ENCODE measurements at places on chromosomes 7 and 10.

DNA sequence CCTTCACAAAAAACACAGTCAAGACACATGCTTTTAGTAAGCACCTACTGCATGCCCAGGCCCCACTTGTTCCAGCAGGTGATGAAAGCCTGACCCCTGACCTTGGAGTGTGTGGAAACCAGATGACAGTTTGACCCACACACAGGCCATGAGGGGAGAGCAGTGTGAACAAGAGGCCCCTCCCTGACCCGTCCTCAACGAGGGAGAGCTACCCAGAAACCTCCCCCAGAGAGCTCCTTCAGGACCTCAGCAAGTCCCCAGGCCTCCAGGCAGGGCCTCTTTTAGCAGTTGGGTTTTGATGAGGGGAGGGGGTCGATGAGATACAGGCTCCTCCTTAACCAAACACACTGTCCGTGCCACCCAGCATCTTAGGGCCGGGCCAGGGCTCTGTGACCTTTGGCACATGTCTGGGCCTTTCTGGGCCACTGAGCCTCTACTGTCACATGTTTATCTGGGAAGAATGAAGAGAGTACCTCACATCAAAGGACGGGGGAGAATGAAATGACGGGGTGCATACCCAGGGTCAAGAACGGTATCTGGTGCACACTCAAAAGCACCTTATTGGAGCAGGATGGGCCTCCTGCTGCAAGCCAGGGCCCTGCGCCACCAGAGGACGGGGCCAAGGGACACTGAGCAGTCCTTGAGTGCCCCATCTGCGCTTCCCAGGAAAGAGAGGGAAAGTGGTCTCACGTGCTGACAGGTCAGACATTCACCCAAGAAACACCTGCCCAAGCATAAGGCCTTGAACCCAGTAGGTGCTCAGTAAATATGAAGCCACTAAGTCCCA lies 202.6 kb upstream of the ZMIZ1 start:
- DNase-seq = no peak

DNA sequence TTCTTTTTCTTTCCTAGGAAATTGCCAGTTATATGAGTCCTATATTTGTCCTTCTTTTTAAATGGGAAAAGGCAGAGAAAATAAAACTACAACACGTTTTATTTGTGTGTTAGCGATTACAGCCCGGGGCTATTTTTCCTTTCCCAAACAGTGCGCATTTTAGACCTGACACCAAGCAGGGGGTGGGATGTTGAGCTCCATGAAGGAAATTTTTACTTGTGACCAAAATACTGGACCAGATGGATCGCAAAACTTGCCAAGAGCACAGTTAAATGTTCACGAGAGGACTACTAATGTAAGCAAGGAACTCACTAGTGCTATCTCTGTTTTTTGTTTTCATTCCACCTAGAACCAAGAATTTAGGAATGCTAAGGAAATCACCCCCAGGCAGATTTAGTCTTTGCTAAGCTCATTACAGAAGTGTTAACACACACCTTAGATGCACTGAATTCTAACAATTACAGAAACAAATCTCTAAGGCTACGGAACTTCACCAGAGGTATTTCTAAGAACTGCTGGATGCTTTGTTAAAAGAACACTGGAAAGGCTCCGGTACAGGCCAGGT lies 114.8 kb downstream of the JAZF1 start:
- no peak for DNase-seq

GRCh38 chr7:157475601-157476000 lies 138.8 kb downstream of the DNAJB6 start:
- no peak for DNase-seq

DNA sequence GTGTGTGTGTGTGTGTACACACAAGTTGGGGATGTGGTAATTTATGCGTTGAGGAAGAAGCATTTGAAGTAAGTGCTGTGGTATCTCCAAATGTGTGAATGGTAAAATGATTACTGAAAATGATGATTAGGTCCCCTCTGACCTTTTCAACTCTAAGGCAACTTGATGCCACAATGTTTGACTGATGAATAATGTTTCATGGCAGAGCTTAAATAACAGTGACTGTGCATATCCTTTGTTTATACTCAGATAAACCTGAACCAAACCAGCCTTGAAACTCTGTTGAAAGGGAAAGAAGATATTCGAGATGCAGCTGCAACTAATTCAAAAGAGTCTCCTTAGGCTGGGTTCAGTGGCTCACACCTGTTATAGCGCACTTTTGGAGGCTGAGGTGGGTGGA lies 64.8 kb upstream of the YAE1 start:
- DNase-seq = no peak

- DNase-seq = no peak
These were observed 31.6 kb upstream of the YAE1 start for GRCh38 chr7:39534599-39534998.

- no peak for DNase-seq
These were observed 135.8 kb downstream of the RGS10 start for GRCh38 chr10:119406601-119407253.

- DNase-seq = no peak
These were observed 5.6 kb downstream of the BZW2 start for GRCh38 chr7:16651396-16652239.

DNA sequence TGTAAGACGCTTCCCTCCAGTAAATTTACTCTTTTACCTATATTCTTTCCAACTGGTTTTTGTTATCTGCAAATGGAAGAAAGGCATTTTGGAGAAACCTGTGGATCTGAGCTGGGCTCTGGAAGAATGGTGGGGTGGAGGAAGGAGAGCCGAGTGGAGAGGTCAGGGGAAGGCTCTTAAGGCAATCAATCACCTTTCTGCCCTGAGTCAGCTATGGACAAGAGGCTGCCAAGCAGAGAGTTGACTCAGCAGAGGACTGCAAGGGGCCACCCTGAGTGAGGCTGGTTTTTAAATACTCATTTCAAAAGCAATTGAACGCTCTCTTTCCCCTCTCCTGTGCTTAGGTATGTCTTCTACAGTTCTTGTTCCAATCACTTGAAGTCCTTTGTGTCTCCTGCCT lies 81.8 kb downstream of the SPAG6 start:
- no peak for DNase-seq

DNA sequence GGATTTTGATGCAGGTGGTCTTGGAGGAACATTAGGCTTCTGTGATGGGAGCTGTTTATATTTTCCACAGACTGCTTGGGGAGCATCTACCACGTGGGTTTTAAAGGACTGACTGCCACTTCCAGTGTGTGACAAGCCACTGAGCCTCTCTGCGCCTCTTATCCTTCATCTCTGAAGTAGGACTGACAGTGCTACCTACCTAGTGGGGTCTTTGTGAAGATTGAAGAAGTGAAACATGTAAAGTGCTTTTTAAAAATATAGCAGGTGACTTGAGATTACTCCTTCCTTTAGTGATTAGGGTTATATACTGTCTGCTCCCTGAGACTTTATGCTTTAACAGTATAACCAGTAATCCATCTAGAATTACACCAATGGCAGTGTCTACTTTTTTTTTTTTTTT lies 29.9 kb downstream of the NKX2-3 start:
- DNase-seq = no peak

GRCh38 chr10:49116509-49117375 lies 1.4 kb upstream of the VSTM4 start:
- DNase-seq = no peak

DNA sequence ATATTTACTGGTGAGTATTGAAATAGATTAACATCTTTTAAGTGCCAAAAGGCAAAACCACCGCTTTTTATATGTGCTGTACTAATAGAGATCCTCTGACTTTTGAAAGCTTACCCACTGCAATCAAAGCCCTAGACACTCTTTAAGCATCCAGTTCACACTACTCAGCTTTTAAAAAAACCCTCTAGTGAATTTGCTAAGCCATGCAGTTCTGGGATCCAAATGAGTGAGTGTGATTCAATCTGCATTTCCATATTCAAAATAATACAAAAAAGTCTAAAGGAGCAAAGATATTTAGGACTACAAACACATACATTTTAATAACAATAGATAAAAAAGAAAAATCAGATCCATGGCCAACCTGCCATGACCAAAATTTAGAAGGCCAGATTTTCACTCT lies 288.2 kb downstream of the MAGI2 start:
- DNase-seq = no peak

DNA sequence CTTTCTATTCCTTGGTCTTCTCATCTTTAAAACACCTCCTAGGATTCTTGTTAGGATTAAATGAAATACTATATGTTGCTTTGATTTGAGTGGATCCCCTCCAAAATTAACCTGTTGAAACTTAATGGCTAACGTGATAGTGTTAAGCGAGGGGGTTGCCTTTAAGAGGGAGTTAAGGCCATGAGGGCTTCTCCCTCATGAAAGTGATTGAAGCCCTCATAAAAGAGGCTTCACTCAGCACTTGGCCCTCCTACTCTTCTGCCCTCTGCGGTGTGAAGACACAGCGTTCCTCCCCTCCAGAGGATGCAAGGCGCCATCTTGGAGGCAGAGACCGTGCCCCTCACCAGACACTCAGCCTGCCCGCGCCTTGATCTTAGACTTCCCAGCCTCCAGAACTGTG lies 46.6 kb downstream of the CNNM2 start:
- DNase-seq = no peak

DNA sequence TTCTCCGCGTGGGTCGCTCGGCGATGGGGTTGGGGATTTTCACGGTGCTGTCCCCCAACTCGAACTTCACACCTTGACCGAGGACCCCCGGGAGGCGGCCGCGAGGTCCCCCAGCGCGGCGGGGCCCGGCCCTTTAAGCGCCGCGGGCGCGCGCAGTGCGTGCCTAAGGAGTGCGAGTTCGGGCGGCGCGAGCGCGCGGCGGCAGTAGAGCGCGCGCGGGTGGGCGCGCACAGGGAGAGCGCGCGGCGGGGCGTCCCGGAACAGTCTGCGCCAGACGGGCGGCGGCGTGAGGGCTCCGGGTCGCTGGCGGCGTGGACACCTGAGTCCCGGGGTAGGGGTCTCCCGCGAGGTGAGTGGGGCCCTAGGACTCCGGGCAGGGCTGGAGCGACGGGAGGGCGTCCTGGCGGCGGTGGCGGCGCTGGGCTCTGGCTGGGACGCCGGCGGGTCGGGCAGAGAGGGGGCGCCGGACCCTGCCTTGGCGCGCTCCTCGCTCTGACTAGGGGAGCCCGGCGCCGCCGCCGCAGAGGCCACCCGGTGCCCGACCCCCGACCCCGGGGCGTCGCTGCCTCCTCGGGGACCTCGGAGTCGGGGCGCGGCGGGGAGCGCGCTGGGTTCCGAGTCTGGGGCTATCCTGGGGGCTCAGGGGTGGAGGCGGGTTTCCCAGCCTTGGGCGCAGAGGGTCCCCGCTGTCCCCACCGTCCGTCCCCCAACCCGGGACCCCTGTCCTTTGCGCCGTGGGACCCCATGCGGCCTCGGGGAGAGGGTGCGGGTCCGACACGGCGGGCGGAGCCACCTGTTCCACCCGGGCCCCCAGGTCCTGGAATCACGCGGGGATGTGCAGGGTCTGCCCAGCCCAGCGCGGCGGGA lies at the start of gene PROSER2:
Gene PROSER2 (plus strand): TSS at position 235 of the 867 bp plus-strand sequence. CDS start 28,722 bp downstream, outside the sequence.
- DNase-seq = no peak

- no peak for DNase-seq
These were observed 168.6 kb downstream of the MLLT10 start for GRCh38 chr10:21702633-21703111.

GRCh38 chr7:49767719-49768118 lies 5.7 kb upstream of the VWC2 start:
- DNase-seq = no peak

DNA sequence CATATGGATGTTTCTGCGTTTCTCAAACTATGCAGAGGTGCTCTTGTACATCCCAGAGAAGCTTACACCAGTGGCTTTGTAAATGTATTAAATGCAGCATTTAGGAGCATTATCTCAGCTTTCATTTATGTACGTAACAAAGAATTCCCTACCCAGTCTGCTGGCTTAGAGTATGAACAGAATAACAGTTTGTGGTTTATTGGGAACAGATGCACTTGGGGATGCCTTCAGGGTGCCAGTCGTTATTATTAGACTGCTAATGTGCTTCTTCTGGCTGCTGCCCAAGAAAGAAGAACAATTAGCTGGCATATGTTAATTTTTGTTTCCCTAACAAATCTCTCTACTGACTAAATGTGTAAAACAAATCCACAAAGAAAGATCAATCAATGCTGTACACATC lies 241.9 kb downstream of the FOXP2 start:
- no peak for DNase-seq

DNA sequence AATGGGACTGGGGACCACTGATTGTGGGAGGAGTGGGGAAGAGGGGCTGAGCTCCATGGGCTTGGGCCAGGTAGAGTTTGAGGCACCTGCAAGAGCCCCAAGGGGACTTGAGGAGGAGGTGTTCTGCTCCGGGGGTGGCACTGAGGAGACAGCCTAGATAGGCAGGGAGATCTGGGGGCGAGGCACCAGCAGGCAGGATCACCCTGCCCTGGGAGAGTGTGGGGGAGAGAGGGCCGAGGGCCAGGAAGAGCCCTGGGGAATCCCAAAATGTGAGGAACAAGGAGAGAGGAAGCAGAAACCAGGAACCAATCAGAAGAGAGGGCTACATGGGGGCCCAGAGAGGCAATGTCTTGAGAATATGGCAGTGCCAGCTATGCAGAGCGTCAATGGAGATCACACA lies 34.6 kb downstream of the LEP start:
- no peak for DNase-seq
